ENCODE measurements at places on chromosomes 7 and 10.

- DNase-seq, result no peak
Measured at GRCh38 chr7:124688991-124689390, 76.6 kb downstream of the GPR37 start.

GRCh38 chr10:515674-516073 is 173.8 kb downstream of the DIP2C start:
- no peak for DNase-seq

- DNase-seq, result no peak
Measured at GRCh38 chr7:46259947-46260346, 338.9 kb upstream of the IGFBP3 start.

- peak; percentile 25 for DNase-seq
Measured at GRCh38 chr7:46494028-46494427, 573.0 kb upstream of the IGFBP3 start.

- no peak for DNase-seq
Measured at GRCh38 chr10:3137958-3138726, 34.4 kb downstream of the PITRM1 start.
